Stimulated activated CD4-positive, alpha-beta T cell treated with anti-CD3 and anti-CD28 coated beads, Interleukin-4, amount 100 ng/mL, for 1 hour (primary cell): ENCODE measurements at places on chromosomes 3 and 15.

- DNase-seq: no peak
Observed at GRCh38 chr15:42931702-42932486, 11.3 kb upstream of the TTBK2 start.

- no peak for DNase-seq
Observed at GRCh38 chr3:58355179-58355578, 22.5 kb downstream of the PXK start.

- no peak for DNase-seq
Observed at GRCh38 chr3:47296562-47297302, 14.0 kb downstream of the KLHL18 start.

- no peak for DNase-seq
Observed at GRCh38 chr3:60463685-60464084, 787.6 kb downstream of the FHIT start.

- no peak for DNase-seq
Observed at GRCh38 chr3:111362381-111363009, 179.5 kb upstream of the CD96 start.

GRCh38 chr3:34005886-34006285, 207.5 kb downstream of the PDCD6IP start:
- DNase-seq: no peak

GRCh38 chr15:101613130-101614000, 38.8 kb downstream of the TM2D3 start:
- DNase-seq: no peak

DNA sequence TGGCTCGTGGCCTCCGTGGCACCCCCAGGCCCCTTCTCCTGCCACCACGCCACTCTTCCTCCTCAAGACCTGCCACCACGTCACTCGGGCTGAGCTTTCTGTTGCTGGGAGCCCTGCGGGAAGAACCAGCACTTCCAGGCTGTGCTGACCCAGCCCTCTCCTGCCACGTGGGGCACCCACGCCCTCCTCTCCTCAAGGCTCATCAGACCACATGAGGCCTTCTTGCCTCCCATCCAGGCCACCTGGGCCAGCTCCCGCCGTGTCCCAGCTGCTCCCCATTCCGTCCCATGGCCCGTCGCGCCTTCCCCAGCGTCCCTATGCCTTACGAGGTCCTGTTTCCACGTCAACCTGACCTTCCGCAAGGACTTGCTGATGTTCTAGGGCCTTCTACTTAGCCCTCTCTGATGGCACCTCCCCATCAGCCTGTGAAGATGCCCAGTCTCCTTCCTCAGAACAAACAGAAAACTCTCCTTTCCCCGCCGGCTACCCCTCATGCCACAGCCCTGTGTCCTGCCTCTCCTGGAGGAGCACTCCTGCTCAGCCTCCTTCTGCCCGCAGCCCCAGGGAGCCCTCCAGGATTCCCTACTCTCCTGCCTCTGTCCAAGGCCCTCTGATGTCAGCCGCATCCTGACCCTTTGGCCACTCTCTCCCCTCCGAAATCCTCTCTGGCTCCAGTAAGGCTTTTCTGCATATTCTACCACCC, 71.1 kb upstream of the BLM start:
- no peak for DNase-seq

DNA sequence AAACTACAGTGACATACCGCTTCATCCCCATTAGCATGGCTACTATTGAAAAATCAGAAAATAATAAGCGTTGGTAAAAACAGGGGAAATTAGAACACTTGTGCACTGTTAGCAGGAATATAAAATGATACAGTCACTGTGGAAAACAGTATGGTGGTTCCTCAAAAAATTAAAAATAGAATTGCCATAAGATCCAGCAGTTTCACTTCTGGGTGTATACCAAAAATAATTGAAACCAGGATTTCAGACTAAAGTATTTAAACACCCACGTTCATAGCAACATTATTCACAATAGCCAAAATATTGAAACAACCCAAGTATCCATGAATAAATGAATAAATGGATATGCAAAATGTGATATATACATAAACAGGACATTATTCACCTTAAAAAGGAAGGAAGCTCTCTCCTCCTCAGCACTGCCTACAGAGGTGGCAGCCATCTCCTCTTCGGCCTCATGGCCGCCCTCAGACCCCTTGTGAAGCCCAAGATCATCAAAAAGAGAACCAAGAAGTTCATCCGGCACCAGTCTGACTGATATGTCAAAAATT, 34.1 kb downstream of the NGLY1 start:
- no peak for DNase-seq

DNA sequence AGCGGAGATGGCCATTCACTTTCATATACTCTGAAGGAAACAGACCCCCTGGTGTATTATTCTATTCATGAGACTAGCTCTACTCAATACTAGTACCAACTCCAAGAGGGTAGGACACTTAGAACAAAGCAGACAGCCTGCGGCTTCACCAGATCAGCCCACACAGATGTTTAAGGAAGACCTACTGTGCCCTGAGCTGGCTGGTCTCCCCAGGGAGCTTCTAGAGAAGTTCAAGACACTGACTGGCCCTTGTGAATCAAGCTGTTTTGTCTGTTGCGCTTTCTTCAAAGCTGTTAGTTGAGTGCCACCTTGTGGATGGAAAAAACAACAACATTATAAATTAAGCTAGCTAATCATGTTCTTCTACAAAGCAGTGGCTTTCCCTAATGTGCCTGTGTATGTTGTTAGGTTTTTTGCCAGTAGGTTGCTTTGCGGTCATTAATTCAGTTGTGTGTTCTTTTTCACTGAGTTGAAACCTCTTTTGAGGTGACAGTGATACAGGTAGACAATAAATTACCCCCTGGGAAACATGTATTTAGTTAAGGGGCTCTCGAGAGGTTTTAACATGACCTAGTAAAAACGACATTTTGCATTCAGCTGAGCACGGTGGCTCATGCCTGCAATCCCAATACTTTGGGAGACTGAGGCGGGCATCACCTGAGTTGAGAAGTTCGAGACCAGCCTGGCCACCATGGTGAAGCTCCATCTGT, 64.2 kb upstream of the MYZAP start:
- no peak for DNase-seq

- DNase-seq: peak; percentile 51
Observed at GRCh38 chr3:127628788-127629466, at the start of gene PODXL2. TSS of gene PODXL2 (plus strand) at chr3:127629185. CDS start at chr3:127629220, 35 bp downstream.

- DNase-seq: no peak
Observed at GRCh38 chr3:149858911-149859310, 45.9 kb downstream of the RNF13 start.

- DNase-seq: no peak
Observed at GRCh38 chr3:182331341-182331740, 462.0 kb upstream of the ATP11B start.

DNA sequence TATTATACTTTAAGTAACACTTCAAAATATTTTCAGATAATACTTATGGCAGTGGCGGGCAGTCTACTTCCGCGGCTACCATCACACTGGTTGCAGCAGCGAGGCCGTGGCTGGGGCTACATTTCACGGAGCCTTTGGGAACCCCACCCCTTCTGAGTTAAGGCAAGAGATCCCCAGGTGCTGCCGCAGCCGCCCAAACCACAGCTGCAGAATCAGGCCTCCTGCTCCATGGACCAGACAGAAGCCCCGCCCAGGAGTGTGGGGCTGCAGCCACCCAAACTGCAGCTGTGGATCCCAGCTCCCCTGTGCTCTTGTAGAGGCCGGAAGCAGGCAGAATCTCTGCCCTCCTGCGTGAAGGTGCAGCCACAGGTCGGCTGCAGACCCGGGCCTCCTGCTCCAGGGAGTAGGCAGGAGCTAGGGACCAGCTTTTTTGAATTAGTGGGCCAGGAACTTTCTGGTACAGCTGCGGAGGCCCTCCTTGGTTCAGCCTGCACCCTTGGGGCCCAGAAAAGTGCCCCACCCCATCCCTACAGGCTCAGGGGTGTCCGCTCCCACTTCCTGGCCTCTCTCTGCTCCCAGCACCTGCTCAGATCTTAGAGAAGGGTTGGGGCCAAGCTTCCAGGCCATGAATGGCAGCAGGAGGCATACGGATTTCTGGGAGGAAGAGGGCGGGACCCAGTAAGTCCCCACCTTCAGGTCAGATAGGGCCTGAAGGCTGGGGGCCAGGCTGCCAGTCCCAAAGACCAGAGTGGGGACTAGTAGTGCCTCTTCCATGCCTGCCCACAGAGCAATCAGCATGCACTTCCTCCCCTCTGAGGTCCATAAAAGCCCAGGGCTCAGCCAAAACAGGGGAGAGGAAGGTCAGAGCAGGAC, 1188.8 kb upstream of the CADM2 start:
- no peak for DNase-seq

- no peak for DNase-seq
Observed at GRCh38 chr15:75131269-75131643, 70.4 kb upstream of the C15orf39 start.

GRCh38 chr15:78762985-78763795, 48.1 kb downstream of the ADAMTS7 start:
- DNase-seq: no peak

GRCh38 chr3:15844889-15845288, 47.1 kb upstream of the ANKRD28 start:
- no peak for DNase-seq

DNA sequence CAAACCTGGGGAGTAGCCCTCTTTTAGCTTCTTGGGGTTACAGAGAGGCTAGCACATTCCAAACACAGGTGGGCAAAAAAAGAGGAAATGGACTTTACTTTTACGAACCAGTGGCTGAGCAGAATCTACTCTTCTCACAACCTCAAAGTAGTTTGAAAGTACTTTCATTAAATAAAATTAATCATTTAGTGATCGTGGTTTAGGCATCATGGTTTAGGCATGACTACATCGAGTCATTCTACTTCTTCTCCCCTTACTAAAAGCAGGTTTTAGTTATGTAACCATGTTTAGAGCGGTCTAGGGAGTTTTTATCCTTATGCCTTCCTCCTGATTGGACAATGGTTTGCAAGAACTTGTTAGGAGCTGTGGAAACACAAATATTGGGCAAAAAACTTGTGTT, 2.5 kb upstream of the GREM1 start:
- no peak for DNase-seq

DNA sequence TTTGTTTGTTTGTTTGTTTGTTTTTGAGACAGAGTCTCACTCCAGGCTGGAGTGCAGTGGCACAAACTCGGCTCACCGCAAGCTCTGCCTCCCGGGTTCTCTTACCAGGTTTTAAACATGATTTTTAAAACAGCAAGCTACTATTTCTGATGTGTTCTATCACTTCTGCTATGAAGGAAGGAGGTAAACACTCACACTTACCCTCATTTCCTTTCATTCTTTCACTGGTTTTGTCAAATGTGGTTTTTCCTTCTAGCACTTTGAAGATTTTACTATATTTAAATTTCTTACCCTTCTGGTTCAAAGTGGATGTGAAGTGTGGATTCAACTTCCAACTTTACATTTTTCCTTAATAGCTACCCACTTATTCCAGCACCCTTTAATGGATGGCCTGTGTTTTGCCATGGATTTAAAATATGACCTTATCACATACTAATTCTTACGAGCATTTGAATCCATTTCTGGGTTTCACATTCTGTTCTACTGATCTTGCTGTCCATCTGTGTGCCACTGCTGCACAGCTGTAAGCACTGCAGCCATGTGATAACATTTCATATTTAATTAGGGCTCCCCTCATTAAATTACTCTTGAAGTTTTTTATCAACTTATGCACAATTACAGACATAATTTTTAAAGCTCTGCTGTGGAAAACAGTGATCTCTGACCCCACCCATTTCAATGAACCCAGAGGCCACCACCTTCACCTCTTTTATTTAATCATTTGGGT, 42.3 kb downstream of the TXNRD3 start:
- no peak for DNase-seq

DNA sequence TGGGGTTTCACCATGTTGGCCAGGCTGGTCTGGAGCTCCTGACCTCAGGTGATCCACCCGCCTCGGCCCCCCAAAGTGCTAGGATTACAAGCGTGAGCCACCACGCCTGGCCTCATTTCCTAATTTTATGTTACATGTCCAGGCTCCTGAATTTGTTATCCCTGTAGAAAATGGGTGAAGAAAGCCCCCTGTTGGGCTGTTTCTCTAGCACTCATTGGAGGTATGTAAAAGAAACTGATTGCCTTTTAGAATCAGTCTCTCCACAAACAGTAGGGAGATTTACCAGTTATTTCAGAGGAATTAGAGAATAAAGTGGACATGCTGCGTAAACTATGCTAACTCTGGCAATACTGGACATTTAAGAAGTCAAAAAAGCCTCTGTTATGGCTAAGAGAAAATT, 364.1 kb upstream of the TBL1XR1 start:
- no peak for DNase-seq

DNA sequence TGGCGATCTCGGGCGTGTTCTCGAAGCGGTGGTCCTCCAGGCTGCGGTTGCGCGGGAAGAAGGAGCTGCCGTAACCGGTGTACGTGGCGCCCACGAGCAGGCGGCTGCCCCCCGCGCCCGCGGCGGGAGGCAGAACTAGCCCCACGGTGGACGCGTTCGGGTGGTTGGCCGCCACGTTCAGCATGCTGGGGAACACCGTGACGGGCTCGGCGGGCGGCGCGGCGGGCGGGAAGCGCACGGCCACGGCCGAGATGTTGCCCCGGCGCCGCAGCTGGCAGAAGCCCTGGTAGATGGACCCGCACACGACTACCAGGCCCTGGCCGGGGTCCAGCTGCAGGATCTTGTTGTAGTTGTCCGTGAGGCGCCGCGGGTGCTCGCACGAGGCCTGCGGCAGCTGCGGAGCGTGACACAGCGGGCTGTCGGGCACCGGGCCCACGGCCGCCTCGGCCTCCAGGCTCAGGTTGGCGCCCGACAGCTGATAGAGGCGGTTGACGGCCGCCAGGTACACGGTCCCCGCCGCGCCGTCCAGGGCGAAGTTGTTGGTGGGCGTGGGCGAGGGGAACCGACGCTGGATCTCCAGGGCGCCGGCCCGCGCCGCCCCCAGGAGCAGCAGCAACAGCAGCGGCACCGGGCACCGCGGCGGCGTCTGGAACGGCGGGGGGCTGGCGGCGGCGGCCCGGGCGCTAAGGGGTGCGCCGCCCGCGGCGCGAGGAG, 397 bp downstream of the PLXND1 start:
- DNase-seq: peak; percentile 21

GRCh38 chr3:140448001-140448400, 229.9 kb upstream of the TRIM42 start:
- DNase-seq: no peak

DNA sequence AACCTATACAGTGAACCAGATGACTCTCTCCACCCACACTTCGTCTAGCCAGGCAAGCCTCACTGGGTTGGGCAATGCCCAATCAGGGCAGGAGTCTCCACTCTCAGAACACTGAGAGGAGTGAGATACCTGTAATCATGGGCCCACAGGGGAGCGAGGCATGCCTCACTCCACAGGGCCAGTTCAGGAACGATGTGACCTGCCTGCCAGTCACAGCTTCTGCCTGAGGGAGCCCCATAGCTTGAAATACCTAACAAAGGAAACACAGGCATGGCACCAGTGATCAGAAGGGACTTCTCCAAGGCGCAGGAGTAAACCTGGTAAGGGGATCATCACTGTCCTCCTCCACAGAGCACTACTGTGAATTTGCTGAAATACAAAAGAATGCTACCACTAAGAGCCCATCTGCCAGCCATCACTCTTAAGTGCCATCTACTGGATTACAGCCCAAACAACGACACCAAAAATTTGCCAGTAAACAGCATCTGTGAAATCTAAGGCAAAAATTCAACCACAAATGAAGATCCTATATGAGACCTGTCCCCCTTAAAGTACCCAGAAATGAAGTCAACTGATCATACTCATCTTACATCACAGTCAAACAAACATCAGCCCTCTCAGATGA, 689.9 kb upstream of the SEMA6D start:
- DNase-seq: no peak

- DNase-seq: no peak
Observed at GRCh38 chr3:185693985-185694653, 108.0 kb downstream of the SENP2 start.

GRCh38 chr3:60238550-60238949, 1012.7 kb downstream of the FHIT start:
- DNase-seq: no peak
